SHP77 (cell line): ENCODE measurements at places on chromosomes 11 and 22.

DNA sequence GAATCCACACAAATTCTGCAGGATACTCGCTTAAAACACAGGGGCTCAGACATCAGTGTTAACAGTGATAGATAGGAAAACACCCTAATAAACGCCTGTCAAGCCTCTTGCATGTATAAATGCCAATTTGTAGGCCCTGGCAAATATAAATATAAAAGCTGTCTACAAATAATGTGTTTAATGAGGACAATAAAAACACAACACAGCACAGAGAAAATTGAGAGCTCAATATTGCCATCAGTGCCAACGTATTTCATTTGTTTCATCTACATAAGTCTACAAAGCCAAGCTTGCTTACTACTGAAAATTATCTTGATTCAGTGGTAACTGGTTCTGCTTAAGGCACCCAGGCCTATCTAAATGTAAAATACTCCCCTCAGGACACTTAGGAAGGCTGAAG lies 1387.0 kb upstream of the TENM4 start:
- no peak for DNase-seq

DNA sequence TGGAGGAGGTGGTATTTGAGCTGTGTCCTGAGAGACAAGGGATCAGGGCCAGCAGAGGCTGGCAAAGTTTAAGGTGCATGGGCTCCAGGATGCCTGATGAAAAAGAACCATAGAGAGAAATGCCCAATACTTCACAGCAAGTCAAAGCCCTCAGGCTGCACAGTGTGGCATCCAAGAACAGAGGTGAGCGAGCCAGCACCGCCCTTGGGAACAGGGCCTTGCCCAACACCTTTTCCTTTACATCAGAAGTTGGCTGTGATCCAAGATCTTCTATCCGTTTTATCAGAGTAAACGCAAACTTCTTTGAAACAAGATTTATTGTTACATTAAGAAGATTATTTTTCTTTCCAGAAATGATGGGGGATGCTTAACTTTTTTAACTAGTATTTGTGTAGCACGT lies 1.4 kb downstream of the B3GNT6 start:
- DNase-seq: no peak

GRCh38 chr11:34994854-34995253 lies 78.4 kb downstream of the PDHX start:
- DNase-seq: no peak

- no peak for DNase-seq
Measured at GRCh38 chr11:11813288-11813962, 28.3 kb upstream of the USP47 start.

DNA sequence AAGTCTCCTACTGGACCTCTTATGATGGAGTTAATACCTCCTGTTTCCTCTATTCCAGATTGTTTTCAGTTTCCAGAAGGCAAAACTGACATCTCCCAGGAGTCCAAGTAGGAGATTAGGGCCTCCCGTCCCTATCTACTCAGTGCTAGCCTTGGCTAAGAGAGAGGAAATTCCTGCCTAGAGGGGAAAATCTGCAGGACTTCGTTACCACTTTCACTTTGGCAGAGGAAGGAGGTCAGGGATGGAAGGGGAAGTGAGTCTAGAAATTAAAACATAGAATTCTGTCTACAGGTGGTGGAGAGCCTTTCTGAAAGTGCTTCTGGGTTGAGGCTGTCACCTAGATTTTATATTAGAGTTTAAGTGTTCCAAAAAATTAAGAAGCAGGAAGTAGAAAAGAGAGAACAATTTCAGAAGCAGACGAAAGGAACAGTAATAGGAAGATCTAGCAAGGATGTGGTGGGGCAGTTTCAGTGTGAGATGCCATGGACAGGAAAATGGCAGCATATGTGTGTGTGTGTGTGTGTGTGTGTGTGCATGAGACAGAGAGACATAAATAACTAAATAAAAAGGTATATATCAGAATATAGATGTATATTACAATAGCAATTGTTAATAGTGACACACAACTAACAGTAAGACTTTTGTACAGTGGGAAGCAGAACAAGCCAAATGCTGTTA lies 2.4 kb upstream of the TRIM68 start:
- DNase-seq: no peak

DNA sequence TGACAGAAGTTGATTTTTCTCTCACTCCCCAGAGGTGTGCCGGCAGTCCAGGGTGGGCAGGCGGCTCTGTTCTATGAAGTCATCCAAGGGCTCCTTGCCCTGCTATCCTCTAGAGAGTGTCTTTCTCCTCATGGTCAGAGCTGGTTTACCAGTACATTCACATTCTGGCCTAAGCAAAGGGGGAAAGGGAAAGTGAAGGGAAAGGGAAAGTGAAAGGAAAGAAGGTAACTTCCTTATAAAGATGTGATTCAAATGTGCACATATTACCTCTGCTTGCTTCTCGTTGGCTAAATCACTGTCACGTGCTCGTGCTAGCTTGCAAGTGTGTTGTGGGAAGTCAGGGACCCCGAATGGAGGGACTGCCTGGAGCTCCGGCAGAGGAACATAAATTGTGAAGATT lies 2.9 kb upstream of the HTATIP2 start:
- DNase-seq: no peak

DNA sequence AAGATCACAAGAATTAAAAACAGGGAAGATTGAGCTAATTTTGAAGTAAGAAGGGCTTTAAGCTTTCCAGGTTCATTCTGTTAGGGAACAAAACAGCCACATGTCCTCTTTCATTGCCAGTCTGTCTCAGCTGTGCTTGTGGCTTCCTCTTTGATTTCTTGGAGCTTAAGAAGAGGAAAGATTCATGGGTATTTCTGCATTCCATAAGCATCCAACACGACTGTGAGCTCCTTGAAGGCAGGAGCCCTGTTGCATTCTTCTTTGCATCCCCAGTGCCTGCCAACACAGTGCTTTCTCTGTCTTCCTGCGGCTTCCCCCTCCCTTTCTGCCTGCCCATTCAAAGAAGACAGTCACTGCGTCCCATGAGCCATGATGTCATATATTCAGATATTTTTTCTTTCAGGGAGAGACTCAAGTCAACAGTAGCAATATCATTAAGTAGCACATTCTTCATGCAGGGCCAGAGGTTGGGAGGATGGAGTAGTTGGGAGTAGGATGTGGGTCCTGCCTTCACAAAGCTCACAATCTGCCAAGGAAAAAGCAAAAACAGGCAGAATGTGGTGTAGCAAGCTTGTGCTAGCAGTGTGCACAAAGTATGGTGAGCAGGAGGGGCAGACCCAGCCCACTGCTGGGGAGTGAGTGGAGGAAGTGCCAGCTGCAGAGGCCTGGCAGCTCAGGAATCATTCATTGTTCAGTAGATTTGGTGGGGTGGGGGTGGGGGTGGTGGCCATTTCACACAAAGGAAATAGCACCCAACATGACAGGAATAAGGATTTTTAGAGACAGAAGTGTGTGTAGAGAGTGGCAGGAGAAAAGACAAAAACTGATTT lies 162.1 kb upstream of the RASSF10 start:
- DNase-seq: peak; percentile 11

DNA sequence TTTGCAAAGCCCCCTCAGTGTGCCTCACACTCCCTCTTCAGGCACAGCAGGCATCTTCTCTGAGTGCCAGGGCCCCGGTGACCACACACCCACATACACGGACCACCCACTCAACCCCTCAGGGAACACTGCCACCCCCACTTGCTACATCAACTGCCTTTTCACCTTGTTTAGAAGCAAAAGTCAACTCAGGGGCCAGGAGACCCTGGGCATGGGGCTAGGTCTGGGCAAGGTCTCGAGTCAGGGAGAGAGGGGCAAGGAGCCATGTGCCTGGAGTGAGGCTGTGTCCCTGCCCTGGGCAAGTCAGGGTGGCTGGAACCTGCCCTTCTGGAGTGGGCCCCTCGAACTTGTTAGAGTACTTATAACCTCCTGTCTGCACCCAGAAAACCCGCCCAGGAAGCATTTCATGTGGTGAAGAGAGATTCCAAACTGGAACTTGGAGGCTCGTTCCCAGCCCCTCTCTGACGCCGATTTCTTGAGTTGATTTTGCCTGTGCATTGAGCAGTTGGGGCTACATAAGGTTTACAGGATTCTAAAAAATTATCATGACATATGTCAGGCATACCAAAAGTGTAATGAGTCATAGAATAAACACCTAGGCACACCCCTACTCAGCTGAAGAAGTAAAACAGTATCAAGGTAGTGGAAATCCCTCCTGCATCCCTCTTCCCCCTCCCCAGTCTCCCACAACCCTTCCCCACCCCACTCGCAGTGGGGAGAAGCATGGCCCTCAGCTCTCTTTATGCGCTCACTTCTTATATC lies 74.3 kb downstream of the MYEOV start:
- DNase-seq: no peak
